ENCODE measurements at places on chromosomes 1 and 21.

- DNase-seq, result no peak
These were observed 1.4 kb upstream of the DPH2 start for GRCh38 chr1:43968348-43968948.

DNA sequence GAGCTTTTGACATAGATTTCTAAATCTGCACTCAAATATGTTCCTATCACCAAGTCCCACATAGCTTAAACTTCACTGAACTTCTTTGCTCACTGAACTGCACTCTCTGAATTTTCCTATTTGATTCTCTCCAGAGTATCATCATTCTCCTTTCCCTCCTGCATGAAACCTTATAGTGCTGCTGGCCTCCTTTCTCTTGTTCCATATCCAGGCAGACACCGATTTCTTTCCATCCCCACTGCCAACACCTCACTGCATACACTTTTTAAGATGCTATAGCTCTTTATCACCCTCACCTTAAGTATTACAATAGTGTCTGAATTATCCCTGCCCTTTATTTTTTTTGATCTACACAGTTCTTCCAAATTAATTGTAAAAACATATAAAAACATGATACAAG lies 3.1 kb upstream of the TRIM45 start:
- DNase-seq, result no peak

DNA sequence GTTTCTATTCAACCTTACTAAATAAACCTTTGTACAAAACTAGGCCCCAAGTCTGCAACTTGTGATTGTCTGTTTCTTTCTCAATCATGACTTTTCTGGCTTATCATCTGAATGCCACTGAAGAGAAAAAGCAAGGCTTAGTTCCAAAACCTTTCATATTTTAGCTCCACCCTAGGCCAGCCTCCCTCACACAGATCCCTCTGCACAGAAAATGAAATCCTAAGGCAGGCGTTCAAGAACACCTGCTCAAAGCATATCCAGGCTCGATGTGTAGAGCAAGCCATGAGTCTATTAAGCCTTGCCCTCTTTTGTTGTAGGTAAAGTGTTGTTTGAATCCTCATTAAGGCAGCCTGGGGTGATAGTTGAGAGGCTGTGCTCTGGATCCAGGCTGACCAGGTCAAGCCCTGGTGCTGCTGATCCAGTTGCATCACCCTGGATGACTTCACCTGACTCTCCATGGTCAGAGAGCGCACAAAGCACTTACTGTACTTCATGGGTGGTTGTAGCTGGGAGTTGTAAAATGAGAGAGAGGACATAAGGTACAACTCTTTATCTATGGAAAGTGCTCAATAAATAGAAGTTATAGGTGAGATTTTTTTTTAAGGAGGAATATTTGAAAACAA lies 39.0 kb downstream of the FYB2 start:
- no peak for DNase-seq

- peak; percentile 30 for DNase-seq
These were observed 29.6 kb downstream of the SIM2 start for GRCh38 chr21:36728371-36729111.

DNA sequence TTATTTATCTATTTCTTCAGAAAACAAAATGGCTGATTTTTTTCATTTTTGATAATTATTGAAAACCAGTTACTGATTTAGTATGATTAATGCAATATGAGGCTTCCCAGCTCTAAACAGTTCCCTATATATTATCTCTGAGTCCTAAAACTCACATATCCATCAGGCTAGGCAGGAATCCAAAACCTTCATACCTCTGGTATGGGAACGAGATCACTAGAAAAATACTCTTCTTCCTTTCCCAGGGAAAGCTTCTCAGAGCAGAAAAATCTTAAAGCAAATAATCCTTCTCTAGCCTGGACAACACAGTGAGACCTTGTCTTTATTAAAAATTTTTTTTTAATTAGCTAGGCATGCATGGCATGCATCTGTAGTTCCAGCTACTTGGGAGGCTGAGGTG lies 42.5 kb downstream of the KDM5B start:
- DNase-seq, result no peak

GRCh38 chr1:6545276-6546112 lies 8.8 kb downstream of the NOL9 start:
- no peak for DNase-seq

GRCh38 chr1:119485201-119485600 lies 21.8 kb upstream of the HSD3B1 start:
- no peak for DNase-seq

- DNase-seq, result no peak
These were observed 969 bp downstream of the ACAP3 start for GRCh38 chr1:1306661-1307260.

DNA sequence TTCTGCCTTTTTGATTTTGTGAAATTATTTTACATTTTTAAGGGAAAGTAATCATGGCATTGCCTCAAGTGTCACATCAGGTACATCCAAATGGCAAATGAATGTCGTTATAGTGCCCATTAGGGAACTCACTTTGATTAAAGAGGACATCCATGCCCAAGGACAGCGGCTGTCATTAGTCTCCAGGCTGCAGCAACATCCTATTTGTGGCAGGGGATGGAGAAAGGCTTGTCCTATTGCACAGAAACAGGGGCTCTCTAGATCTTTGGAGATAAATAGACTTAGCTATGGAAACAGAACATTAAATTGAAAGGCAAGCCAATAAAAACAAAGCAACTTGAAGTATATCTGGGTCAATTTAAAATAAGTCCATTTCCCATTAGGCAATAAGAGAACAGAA lies 439.3 kb downstream of the NEGR1 start:
- DNase-seq, result no peak

DNA sequence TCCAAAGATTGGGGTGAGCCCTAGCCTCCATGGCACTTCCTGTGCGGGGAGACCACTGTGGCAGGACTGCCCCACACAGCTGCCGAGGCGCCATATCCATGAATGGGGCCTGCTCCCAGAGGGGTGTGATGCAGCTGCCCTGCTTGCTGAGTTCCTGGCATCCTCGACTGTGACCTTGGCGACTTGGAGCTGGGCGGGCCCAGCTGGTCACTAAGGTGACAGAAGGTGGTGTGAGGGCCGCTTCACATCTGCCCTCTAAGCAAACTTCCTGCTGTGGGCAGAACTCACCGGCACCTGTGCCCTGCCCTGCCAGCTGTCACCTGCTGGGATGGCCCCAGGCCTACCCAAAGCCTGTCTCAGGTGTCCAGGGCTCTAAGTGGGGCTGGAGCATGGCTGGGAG lies 9.0 kb downstream of the TMEM61 start:
- no peak for DNase-seq

- no peak for DNase-seq
These were observed 91.5 kb downstream of the IER5 start for GRCh38 chr1:181179987-181180365.

DNA sequence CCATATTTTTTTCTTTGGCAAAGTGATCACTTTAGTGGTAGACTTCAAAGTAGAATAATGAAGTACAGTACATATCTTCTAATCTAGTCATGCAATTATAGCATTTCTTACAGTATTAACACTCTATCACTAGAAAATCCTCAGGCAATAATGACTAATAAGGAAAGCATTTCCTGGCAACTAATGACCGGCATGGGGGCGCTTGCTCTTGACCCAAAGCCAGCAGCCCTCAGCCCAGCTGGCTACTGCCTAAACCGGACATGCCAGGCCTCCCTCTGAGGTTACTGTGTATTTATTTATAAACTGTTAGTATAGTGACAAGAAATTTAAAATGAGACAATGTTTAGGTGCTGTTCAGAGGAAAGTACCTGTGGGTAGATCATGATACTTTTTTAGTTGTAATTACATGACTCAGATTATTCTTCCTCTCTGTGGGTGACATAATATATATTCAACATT lies 633.8 kb downstream of the PTPRC start:
- peak; percentile 94 for DNase-seq

DNA sequence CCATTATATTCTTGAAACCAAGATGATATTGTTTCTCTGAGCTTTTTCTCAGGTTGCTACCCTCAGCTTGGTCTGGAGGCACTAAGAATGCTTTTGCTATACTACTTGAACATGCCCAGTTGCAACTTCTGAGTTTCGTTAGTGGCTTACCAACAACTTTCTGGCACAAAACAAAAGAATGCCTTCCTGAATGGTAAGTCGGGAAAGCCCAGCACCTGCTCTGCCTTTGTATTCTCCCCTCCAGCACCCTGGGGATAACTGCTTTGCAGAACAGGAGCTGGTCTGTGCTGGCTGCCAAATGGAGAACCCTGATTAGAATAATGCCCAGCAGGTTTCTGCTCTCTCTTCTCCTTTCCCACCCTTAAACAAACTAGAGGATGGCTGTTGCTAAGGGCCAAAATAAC lies 149.3 kb downstream of the TGFB2 start:
- DNase-seq, result no peak

- peak; percentile 52 for DNase-seq
These were observed 28.0 kb downstream of the TBX15 start for GRCh38 chr1:118960026-118960561.

- no peak for DNase-seq
These were observed 91.9 kb downstream of the COLGALT2 start for GRCh38 chr1:183945428-183946319.

- no peak for DNase-seq
These were observed 50.9 kb upstream of the PTGS2 start for GRCh38 chr1:186730951-186731729.

DNA sequence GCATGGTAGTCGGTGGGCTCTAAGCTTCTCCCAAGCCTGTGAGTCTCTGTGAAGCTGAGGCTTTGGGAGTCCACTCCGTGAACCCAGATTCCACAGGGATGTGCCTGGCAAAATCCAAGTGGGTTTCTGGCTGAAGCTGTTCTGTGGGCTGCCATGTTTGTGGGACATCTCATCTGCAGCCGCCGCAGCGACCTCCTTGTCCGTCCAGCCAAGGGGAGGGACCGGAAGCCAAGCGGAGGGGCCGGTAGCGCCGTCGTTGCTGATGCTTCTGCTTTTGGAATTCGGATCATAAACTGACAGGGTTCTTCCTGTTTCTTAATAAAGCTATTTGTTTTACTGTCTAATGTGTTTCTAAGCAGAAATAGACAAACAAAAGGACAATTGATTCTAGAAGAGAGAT lies 13.3 kb downstream of the KIF26B start:
- no peak for DNase-seq

DNA sequence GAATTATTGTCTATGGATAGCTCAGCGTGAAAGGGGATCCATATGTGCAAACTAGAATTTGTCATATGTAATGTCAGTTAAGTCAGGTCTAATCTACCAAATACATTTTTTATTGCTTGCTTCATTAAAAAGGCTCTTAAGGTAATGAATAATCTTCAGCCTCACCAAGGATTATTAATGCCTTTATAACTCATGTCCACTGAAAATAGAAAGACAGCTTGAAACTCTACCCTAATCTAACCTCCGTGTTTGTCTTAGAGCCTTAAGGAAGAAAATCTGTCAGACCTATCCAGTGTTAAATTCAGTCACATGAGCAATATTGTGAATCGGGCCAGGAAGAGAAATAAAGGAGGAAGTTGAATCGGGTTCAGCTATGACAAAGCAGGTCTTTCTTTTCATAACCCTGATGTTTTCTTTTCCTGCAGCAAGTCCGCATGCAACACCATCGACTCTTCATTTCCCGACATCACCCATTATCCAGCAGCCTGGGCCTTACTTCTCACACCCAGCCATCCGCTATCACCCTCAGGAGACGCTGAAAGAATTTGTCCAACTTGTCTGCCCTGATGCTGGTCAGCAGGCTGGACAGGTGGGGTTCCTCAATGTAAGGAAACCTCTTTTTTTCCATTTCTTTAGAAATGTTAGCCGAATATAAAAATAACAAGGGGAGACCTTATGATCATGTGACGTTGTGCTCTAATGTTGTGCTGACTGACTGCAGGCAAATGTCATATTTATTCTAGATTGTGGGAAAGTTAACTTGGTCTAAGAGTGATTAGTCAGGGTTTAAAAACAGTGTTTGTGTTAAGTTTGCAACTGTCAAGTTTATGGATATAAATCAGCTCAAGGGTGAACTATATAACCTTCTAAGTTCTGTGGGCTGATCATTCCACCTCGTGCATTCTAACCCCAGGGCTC lies 321.0 kb downstream of the TM2D1 start:
- DNase-seq, result no peak

- DNase-seq, result peak; percentile 98
These were observed 5.6 kb downstream of the OSBPL9 start for GRCh38 chr1:51622455-51622913.

GRCh38 chr1:2432441-2432844 lies 20.1 kb upstream of the PEX10 start:
- no peak for DNase-seq

DNA sequence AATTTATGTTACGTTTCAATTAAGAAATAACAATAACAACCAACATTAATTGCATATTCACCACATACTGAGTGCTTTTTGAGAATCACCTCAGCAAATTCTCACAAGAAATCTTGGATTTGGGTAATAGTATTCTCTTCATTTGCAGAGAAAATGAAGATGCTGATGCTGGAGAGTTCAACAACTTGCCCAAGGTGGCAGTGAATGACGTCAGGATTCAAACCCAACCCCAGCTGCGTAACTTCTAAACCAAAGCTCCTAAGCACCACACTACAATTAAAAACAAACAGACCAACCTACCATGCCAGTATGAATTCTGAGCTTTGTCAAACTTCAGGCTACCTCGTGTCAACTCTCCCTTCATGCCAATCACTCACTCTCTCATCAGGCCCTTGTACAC lies 46.7 kb upstream of the GJB5 start:
- DNase-seq, result no peak

DNA sequence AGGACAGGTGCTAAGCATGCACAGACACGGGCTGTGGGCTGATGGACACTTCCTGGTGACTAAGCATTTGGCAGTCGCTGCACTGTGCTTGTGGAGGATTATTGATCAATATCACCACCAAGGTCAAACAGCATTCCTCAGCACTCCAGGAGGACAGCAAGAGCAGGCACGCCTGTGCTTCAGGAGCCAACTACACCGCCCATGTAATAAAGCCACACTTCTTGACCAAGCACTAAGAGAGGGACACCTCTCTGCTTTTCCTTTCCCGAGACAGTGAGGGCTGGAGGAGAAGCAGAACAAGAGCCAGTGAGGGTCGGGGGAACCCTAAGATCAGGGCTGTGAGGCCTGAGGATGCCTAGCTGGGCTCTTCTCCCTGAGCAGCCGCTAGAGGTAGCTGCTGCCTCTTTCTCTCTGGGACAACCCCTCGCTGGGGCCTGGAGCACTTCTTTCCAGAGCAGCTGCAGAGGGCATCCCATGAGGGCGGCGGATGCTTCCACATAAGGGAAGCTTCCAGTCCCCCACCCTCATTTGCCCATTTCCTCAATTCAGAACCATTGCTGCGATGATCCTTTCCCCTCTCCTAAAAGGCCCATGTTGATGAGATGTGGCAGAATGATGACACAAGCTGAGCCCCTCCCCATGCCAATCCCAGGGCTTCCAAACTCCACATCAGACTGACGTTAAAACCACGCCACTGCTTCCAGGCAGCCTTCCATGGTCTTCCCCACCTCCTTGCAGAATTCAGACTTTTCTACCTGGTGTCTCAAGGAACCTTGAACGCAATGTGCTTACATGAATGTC lies 19.1 kb downstream of the RAB7B start:
- peak; percentile 41 for DNase-seq
